ENCODE measurements at places on chromosomes 11 and 22.
A peak's percentile ranks its signal among the peaks of the same experiment; 100 is the strongest.

GRCh38 chr11:2518983-2519340 is 74.2 kb downstream of the KCNQ1 start:
- no peak for DNase-seq

DNA sequence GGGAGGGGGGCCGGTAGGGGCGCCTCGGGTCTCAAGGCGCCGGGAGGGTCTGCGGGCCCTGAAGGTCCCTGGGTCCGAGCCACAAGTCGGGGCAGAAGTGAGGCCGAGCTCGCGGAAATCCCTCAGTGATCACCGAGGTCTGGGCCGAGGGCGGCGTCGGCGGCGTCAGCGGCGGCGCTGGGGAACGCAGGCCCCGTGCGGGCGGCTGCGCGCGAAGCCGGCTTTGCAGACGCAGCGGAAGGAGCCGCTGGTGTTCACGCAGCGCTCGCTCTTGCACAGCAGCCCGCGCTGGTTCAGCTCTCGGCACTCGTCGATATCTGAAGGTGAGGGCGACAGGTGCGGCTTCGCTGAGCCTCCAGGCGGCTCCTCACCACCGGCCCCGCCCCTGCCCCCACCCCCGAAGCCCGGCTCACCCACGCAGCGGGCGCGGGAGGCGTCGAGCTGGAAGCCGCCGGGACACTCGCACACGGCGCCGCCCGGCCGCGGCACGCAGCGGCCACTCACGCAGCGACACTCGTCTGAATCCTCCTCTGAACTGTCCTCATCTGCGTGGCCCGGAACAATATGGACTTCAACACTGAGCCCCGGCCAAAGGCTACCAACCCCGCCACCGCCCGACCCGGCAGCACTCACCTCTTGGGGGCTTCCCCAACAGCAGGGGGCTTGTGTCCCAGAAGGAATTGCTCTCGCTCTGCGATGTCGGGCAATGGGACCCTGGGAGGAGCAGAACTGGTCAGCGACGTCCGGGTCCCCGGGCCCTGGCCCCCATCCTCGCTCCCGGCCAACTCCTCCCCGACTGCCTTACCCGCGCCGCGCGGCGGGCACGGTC is 14.2 kb downstream of the SCYL1 start:
- DNase-seq = no peak

- peak; percentile 98 for DNase-seq
These were observed 68.1 kb downstream of the CSTPP1 start for GRCh38 chr11:47004595-47005033.

DNA sequence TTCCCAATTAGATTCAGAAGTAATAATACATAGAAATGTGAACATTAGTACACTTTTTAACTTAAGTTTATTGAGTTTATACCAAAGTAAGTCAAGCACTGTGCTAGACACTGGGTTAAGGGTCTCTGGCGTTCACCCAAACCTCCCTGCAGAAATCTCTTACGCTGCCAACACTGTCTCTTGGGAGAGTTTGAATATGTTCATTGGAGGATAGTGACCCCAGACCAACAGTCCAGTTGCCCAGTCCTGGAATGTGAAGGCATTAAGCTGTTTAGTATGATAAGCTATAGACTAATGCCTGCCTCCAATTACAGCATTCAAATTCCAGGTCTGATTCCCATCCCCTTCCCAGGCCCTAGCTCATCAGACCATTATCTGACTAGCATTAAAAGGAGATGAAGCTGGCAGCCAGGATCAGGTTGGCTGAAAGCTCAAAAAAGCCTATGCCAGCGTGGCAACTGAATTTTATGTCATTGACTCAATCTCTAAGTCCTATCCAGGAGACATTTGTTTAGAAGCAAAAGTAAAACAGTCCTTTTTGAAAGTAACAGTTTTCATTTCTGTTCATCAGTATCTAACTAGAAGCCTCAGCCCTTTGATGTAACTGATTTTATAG is 77.8 kb downstream of the SFI1 start:
- DNase-seq = no peak

GRCh38 chr11:123176785-123177184 is 18.3 kb downstream of the CLMP start:
- DNase-seq = no peak

- no peak for DNase-seq
These were observed 201.9 kb upstream of the SESN3 start for GRCh38 chr11:95432714-95433503.

GRCh38 chr11:77039491-77040400 is 5.5 kb downstream of the B3GNT6 start:
- DNase-seq = no peak

DNA sequence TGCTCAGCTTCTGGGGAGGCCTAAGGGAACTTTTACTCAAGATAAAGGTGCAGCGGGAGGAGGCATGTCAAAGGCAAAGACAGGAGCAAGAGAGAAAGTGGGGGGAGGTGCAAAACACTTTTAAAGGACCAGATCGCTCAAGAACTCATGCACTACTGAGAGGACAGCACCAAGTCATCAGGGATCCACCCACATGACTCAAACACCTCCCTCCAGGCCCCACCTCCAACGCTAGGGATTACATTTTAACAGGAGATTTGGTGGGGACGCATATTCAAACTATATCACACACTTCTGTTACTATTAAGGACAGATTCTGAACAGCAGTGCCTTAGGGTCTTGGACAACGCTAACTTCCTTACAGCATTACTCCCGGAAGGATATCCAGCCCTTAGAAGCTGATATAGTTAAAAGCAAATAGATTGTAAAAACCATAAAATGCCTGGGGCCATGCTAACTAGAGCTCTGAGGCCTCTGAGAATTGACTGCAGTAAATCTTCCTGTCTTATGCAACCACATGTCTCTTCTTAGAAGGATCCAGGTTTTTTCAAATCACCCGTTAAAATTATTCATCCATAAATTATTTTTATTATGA is 16.7 kb upstream of the ZC3H12C start:
- no peak for DNase-seq

DNA sequence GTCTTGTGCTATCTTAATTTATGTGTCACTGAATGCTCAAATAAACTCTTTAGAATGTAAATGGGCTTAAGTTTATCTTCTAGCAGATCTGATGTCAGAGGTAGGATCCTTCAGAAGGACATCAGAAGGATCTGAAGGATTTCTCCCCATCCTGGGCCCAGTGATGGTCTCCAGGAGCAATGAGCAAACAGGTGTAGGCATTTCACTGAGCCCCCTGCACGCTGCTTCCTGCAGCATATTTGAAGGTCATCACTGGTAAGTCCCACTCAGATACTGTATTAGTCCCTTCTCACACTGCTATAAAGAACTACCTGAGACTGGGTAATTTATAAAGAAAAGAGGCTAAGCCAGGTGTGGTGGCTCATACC is 4.5 kb downstream of the GSTP1 start:
- DNase-seq = no peak

DNA sequence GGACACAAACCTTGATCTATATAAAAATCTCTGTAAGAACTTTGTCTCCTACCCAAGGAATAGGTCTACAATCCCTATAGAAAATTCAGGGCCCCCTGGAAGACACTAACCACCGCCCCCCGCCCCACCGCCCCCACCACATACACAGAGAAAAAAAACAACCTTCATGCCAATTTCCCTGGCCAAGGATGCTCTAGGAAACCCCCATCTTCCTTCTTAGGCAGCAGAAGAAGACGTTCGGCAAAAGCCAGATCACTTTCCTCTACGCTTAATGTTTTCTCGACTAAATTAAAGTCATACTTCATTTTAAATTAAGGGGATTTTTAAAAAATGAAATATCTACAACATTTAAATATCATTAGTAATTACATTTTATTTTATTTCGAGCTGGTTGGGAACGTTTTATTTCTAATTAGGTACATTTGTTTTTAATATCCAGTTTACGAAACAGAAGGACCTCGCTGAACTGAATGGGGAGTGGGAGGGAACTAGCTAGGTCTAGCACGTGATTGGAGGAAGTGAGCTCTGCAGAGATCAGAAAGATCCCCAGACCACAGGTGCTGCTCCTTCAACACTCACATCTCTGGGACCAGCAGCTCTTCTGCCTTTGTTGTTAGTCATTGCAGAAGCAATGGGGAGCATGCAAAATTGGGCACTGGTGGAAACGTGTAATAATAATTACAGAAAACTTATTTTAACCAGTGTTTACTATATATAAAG is 472.3 kb downstream of the MN1 start:
- DNase-seq = no peak

Measured in fibroblast of skin of left biceps (primary cell).